ENCODE measurements at places on chromosomes 5 and 9. TPM values are rescaled to one million over a fixed set of nuclear protein-coding genes. Genes with fewer than 3 reads are reported as not detected.
A peak's percentile ranks its signal among the peaks of the same experiment; 100 is the strongest.

FBP1 gene
- 20.3 TPM for total RNA-seq

PCDHGA2 gene
- 5.7 TPM for total RNA-seq

DNA sequence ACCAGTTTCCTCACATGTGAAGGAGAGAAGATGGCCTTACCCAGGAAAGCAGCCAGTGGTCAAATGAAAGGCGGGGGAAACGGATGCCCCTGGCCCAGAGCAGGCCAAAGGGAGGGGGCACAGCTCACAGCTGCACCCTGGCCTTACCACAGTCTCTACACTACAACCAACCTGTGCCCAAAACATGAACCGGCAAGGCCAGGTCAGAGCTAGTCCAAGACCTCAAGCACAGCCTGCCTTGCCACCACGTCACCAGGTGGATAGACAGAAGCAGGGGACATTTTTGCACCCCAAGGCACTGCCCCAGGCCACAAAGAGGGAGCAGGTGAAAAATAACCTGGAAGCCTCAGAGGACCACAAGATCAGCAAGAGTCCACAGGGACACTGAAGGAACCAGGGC, 4.5 kb downstream of the GRIN1 start:
- peaks cover under 1% of the 10 kb centered on the region for H3K27me3 ChIP-seq
- no peaks in the 10 kb centered on the region for H3K36me3 ChIP-seq
- no peaks in the 10 kb centered on the region for H3K4me1 ChIP-seq
- no peak overlapping the region for H3K27ac ChIP-seq

GRCh38 chr9:15499139-15499538, 11.6 kb downstream of the PSIP1 start:
- no peaks in the 10 kb centered on the region for H3K36me3 ChIP-seq
- H3K27me3 ChIP-seq = no peaks in the 10 kb centered on the region
- H3K27ac ChIP-seq = no peak overlapping the region

DNA sequence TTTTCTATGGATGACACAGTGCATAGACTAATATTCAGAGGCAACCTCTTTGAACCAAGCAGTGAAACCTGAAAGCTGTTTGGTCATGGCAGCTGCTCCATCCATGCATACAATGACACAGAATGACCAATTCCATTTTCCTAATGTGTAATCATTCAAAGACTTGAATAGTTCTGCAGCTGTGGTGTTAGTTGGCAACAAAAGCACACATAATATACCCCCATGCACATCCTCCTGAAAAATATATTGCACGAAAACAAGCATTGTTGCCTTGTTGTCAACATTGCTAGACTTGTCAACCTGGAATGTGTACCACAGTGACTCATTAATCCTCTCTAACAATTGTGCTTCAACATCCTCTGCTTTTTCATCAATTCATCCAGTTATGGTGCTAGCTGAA, 71.0 kb upstream of the SEMA6A start:
- H3K27ac ChIP-seq = no peak overlapping the region
- H3K4me1 ChIP-seq = no peaks in the 10 kb centered on the region
- no peaks in the 10 kb centered on the region for H3K36me3 ChIP-seq
- H3K4me3 ChIP-seq = no peak overlapping the region

DNA sequence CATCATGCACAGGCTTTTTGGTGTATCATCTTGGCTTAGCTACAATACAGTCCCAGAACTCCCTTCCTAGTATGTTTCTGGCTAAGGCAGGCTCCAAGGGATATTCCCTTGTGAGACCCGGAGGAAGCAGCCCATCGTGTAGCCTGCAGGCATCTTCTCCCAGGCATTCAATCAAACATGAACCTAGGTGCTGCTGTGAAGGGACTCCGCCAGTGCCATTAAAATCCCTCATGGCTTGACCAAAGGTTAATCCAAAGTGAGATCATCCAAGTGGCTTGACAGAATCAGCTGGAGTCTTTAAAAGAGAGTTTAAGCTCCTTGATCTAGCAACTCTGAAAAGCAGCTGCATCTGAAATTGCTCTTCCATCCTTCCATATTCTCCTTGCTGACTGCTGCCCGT, 333.9 kb downstream of the DIRAS2 start:
- H3K4me3 ChIP-seq = no peak overlapping the region
- H3K27ac ChIP-seq = no peak overlapping the region
- DNase-seq = no peak
- no peaks in the 10 kb centered on the region for H3K36me3 ChIP-seq
- no peaks in the 10 kb centered on the region for H3K27me3 ChIP-seq

GRCh38 chr5:172564188-172564587, 76.9 kb upstream of the NEURL1B start:
- H3K27me3 ChIP-seq = no peaks in the 10 kb centered on the region
- H3K4me3 ChIP-seq = no peak overlapping the region
- peak; percentile 63 for DNase-seq
- H3K36me3 ChIP-seq = no peaks in the 10 kb centered on the region

DNA sequence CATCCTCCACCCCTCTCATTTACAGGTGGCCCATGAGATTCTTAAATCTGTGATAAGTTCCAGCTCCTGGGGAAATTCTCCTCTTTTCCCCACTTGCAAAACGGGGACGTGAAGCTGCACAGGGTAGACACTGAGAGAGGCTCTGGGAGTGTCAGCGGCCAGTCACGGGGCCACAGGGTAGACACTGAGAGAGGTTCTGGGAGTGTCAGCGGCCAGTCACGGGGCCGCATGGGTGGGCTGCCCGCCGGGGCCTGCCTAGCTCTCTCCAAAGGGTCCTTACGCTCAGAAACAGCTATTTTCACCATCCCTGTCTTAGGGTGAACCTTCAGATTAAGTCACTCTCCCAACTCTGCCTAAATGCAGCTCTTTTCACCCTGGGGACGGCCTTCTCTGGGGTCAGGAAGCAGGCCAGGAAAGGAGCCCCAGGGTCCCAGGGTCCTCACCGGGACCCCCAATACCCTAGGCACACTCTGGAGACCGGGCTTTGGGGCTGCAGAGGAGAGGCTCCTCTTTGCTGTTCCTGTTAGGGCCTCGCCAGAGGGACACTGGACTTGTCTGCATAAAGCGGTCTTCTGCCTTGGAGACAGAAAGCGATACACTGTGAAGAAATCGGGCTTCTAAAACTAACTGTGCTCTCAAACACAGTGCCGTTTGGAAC, 1.5 kb downstream of the FAM78A start:
- H3K27ac ChIP-seq = peak overlapping the region; percentile 56
- no peaks in the 10 kb centered on the region for H3K36me3 ChIP-seq
- H3K27me3 ChIP-seq = no peaks in the 10 kb centered on the region
- H3K4me3 ChIP-seq = no peak overlapping the region
- H3K4me1 ChIP-seq = no peaks in the 10 kb centered on the region
- no peak for DNase-seq

DNA sequence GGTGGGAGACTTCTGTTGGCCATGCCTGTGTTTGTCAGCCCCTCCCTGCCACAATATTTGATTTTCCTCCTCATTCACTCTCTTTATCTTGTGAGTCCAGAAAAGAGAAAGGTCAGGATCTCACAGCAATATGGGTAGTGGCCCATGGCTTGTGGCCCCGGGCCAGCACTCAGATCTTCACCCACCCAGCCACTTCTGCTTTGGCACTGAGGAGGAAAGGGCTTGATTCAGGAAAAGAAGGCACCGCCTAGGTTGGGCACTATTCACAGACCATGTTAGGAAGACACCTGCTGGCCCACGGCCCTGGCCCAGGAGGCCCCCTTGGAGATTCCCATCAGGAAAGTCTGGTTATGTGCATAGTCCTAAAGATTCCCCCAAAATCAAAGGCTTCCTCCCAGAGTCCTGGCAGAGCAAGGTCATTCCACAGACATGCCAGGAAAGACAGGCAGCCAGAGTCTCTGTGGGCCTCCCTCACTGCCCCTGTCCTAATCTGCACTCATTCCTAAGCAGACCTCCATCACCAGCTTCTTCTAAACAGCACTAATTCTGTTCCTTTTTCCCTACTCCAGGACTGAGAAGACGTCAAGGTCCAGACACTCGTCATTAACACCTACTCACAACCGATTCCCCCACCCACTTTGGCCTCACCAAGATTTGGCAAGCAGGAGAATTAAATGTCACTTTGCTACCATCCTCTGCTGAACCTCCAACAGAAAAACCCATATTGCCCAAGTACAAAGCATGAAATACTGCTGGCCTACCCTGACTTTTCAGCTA, 179.3 kb downstream of the DEPDC1B start:
- no peaks in the 10 kb centered on the region for H3K36me3 ChIP-seq
- H3K4me1 ChIP-seq = peaks cover 21% of the 10 kb centered on the region
- no peak overlapping the region for H3K4me3 ChIP-seq
- no peak overlapping the region for H3K27ac ChIP-seq
- DNase-seq = peak; percentile 12

DNA sequence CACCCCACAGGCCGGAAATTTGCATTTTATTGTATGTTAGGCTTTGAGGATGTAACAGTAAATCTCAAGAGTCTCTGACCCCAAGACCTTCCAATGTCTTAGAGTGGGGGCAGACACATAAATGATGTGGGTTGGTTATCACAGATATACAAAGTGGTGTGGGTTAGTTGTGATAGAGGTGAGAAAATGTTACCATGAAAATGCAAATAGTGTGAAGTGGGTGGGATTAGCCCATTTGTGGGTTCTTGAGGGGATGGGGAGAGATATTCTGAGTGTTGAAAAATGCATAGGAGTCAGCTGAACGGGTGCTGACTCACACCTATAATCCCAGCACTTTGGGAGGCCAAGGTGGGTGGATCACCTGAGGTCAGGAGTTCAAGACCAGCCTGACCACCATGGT, 7.9 kb upstream of the RNF145 start:
- no peaks in the 10 kb centered on the region for H3K27me3 ChIP-seq
- no peak overlapping the region for H3K27ac ChIP-seq

GRCh38 chr5:53071298-53071697, 38.3 kb downstream of the MOCS2 start:
- H3K27me3 ChIP-seq = no peaks in the 10 kb centered on the region
- DNase-seq = no peak
- no peaks in the 10 kb centered on the region for H3K36me3 ChIP-seq
- H3K4me3 ChIP-seq = no peak overlapping the region
- H3K4me1 ChIP-seq = no peaks in the 10 kb centered on the region
- no peak overlapping the region for H3K27ac ChIP-seq

DNA sequence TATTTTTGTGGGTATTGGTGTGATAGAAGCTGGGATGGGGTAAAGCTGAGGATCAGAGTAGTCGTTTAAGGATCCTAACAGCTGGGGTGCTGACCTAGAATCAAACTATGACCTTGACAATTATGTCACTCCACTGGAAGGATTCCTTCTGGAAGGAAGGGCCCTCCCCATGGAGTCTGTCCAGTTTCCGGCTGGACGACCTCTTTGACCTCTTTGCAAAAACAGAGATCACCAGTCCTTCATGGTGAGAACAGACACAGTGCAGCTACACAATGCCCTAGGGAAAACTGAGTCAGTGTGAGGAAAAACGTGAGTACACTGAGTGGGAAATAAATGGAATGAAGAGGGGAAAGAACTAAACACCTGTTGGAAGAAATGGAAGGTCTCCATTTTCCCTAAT, 445.6 kb downstream of the MAT2B start:
- no peaks in the 10 kb centered on the region for H3K4me1 ChIP-seq
- H3K27ac ChIP-seq = no peak overlapping the region
- no peak for DNase-seq
- H3K4me3 ChIP-seq = no peak overlapping the region

- H3K27me3 ChIP-seq = no peaks in the 10 kb centered on the region
- DNase-seq = no peak
- no peak overlapping the region for H3K27ac ChIP-seq
- no peaks in the 10 kb centered on the region for H3K4me1 ChIP-seq
- H3K36me3 ChIP-seq = no peaks in the 10 kb centered on the region
- H3K4me3 ChIP-seq = no peak overlapping the region
Measured at GRCh38 chr9:7653262-7653661, 146.3 kb downstream of the DMAC1 start.

- H3K4me3 ChIP-seq = peak overlapping the region; percentile 14
- peak; percentile 59 for DNase-seq
- H3K27me3 ChIP-seq = no peaks in the 10 kb centered on the region
- H3K27ac ChIP-seq = peak overlapping the region; percentile 29
- H3K36me3 ChIP-seq = no peaks in the 10 kb centered on the region
Measured at GRCh38 chr9:136995362-136995761, 1.0 kb downstream of the CLIC3 start.

ADRA1B gene
- 3.2 TPM for total RNA-seq
